ENCODE measurements at places on chromosomes 5 and 9. TPM values are rescaled to one million over a fixed set of nuclear protein-coding genes. Genes with fewer than 3 reads are reported as not detected.

KIF4B gene
- total RNA-seq = 0.05 TPM

ARID3C gene
- not detected for total RNA-seq

ADAMTSL2 gene
- total RNA-seq = 16.7 TPM

INSL6 gene
- total RNA-seq = not detected

KIF12 gene
- total RNA-seq = 0.09 TPM

ABO gene
- 1.7 TPM for total RNA-seq

ANKRD55 gene
- 0.29 TPM for total RNA-seq

RABL6 gene
- 71.4 TPM for total RNA-seq

FST gene
- 2.0 TPM for total RNA-seq

LEAP2 gene
- 1.1 TPM for total RNA-seq

IL17B gene
- 0.89 TPM for total RNA-seq

ADGRD2 gene
- total RNA-seq = not detected

DBH gene
- total RNA-seq = not detected

PCDHAC2 gene
- 1.7 TPM for total RNA-seq
